ENCODE measurements at places on chromosomes 12 and 14.

- no peak for DNase-seq
Observed at GRCh38 chr12:121996050-121996944, 25.4 kb upstream of the BCL7A start.

DNA sequence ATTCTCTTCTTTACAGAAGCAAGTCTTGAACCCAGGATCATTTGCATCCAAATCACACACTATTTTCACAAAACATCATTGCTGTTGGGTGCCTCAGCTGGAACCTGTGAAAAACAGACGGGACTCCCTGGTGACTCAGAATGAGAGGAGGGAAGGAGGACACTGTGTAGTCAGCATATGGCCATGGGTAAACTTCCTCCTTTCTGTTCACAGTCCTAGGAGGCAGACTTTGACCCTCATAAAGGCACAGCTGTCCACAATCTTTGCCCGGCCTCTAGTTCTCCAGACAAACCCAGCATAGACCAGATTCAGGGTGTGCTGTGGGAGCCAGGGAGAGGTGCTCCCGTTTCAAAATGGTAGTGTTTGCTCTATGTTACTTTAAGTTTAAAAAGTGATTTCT lies 62.0 kb downstream of the DYRK2 start:
- no peak for DNase-seq

DNA sequence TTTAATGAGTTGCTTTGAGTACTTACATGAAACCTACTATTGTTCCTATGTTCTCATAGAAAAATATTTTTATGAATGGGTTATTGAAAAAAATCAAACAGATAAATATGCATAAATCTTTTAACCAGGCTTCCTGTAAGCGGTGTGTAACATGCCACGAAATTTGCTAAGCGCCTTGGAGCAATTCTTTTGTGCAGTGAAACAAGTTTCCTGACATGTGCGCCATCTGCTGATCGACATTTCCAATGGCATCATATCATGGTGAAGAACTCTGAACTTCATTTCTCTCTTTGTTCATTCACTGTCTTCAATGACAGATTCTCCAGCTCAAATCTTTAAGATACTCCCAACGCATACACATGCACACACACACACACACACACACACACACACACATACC lies 145.6 kb upstream of the NAV3 start:
- peak; percentile 89 for DNase-seq

DNA sequence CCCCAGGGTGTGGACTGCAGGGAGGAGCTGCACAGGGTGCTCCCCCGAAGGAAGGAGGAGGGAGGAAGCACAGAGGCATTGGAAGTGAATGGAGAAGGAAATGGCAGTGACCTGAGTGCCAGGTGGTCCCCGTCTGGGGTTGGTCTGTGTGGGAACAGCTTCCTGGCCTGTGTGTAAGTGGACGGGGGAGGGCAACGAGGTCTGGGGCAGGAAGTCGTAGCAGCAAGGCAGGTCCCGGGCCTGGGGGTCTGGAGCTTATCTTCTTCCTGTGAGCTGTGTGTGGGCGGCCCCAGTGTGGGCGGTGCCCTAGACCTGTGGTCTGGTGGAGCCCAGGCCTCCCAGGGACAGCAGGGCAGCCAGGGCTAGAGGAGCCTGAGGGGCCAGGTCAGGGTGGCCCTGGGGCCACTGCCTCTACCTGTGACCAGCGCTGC lies 382.1 kb downstream of the TMEM121 start:
- no peak for DNase-seq

- DNase-seq, result no peak
Observed at GRCh38 chr12:58470266-58471010, 449.9 kb downstream of the LRIG3 start.

GRCh38 chr12:113440947-113441782 lies 19.0 kb downstream of the SDSL start:
- DNase-seq, result no peak

DNA sequence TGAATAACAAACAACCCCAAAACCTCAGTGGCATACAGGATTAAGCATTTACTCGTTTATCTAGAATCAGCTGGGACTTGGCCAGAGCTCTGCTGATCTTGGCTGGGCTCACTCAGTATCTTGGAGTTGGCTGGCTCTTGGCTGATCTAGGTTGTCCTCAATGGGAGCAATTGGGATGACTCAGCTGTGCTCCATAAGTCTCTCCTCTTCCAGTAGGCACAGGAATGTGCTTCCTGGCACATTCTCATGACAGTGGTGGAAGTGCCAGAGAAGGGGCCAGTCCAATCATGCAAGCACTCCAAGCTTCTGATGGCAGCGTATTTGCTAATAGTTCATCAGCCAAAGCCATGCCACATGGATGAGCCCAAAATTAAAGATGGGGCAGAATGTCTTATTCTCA lies 41.7 kb upstream of the ANO4 start:
- no peak for DNase-seq

DNA sequence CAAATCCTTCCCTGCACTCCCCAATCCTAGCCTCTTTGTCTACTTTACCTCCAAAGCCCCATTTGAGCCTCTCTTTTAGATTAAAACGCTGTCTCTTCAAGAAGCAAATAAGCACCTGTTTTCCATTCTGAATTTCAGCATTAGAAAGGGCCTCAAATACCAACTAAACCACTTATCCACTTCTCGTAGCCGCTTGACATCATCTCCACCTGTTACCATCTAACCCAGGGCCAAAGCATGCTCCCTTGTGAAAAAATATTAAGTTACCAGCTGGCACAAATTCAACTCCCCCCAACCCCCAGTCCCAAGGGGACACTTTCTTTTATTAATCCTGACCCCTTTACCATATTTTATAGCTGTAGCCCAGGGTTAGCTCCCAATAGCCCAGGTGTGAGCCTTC lies 43.1 kb downstream of the GPHB5 start:
- no peak for DNase-seq

- DNase-seq, result no peak
Observed at GRCh38 chr12:2011643-2012607, 7.7 kb upstream of the DCP1B start.

DNA sequence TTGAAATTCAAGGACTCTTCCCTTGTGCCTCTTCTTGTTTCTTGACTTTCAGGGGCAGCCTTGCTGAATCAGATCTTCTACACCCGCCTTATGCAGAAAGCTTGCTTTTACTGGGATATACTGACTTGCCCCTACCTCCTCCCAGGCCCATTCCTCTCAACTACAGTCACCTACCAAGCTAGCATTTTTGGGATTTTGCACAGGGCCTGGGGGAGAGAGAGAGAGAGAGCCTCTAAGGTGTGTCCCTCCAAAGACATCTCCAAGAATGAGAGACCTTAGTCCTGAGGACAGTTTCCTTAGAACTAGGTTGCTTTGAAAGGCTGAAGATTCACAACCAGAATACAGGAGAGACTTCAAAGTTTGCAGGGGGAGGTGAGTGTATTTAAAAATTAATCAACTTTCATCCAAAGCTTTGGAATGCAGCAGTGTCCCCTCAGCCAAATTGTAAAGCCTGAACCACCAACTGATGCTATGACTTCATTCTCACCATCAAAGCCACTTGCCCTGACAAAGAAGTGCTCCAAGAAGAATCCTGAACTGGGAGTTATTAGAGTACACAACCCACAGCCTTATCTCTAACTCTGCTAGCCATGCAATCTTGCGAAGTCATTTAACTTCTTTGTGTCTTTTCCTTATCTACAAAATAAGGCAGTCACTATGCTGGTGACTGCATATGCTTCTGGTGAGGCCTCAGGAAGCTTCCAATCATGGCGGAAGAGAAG lies 96.1 kb upstream of the EGLN3 start:
- DNase-seq, result no peak

DNA sequence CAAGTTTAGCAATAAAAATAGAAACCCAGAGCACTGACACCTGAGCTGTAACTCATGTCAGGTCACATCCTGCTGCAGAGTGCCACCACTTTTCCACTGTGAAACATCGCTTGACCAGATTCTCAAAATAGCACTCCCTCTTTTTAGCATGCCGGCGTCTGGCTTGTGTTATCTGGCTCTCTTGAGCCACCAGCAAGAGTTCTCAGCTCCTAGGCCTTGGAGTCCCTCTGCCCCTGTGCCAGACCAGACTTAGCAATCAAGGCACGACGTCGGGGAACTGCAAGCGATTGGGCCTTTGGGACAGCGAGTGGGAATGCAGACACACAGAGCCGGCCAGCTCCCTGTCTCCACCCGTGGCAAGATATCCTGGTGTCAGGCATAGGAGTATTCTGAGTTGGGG lies 52.5 kb downstream of the SPIC start:
- DNase-seq, result no peak
